EL (cell line): ENCODE measurements at places on chromosomes 11 and 22.

- DNase-seq, result peak; percentile 20
Observed at GRCh38 chr22:27668828-27669797, 132.4 kb downstream of the MN1 start.

GRCh38 chr22:31096657-31097279 lies 10.6 kb downstream of the SELENOM start:
- DNase-seq, result no peak

DNA sequence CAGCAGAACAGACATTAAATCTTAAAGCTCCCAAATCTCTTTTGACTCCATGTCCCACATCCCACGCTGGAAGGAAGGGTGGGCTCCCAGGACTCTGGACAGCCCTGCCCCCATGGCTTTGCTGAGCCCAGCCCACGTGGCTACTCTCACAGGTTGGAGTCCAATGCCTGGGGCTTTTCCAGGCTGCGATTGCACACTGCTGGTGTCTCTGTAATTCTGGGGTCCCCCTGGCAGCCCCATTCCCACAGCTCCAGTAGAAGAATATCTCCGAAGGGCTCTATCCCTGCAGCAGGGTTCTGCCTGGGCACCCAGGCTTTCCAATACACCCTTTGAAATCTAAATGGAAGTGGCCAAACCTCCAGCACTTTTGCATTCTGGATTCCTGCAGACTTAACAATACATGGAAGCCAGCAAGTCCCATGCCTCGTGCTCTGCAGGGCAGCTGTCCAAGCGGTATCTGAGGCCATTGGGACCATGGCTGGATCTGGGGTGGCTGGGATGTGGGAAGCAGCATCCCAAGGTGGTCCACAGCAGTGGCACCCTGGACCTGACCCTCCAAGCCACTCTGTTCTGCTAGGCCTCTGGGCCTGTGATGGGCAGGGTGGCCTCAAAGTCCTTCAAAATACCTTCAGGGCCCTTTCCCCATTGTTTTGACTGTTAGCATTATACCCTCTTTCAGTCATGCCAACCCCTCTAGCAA lies 47.9 kb upstream of the TH start:
- no peak for DNase-seq

GRCh38 chr11:5280582-5281102 lies 10.9 kb upstream of the HBE1 start:
- DNase-seq, result peak; percentile 100

- DNase-seq, result no peak
Observed at GRCh38 chr22:35400501-35400790, 506 bp downstream of the MCM5 start.

DNA sequence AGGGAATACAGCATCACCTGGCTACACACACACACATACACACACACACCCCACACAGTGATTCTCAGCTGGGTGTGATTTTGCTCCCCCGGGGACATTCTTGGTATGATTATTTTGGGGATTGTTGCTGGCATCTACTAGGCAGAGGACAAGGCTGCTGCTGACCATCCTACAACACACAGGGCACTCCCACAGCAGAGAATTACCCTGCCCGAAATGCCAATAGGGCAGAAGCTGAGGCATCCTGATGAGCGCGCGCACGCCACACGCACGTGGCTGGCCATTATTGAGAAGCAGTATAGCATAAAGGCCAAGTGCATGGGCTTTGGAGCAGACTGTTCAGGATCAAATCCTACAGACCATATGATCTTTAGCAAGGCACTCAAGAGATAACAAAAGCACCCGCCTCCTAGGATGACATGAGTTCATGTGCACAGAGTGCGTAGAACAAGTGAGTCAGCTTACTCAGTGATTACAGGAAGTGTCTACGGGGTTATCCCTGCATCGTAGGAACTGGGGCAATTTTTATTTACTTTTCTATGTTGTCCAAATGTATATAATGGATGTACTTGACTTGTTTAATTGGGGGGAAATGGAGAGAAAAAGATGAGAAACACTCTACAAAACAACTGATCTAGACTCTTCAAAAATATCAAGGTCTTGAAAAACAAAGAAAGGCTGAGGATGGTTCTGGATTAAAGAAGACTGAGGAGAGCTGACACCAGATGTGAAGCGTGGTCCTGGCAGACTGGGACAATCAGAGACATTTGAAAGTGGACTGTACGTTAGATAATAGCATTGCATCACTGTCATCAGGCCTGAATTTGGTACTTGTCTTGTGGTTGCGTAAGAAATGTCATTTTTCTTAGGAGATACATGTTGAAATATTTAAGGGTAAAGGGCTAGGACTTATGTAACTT lies 7.2 kb upstream of the EHD1 start:
- DNase-seq, result peak; percentile 68

DNA sequence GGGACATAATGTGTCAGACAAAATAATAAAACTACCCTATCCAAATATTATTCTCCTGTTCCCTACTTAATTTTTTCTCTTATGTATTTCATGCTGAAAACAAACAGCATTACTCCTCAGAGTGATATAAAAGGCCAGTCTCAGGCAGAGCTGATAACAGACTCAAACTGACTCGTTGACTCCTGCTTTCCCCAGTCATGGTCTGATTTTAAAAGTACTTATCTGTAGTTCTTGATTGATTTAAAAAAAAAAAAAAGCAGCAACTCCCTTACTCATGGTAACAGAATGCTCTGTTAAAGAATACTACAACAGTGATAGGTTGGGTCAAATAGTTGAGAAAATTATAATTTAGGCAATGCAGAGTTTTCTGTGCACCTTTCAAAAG lies 90.3 kb upstream of the BARX2 start:
- no peak for DNase-seq

DNA sequence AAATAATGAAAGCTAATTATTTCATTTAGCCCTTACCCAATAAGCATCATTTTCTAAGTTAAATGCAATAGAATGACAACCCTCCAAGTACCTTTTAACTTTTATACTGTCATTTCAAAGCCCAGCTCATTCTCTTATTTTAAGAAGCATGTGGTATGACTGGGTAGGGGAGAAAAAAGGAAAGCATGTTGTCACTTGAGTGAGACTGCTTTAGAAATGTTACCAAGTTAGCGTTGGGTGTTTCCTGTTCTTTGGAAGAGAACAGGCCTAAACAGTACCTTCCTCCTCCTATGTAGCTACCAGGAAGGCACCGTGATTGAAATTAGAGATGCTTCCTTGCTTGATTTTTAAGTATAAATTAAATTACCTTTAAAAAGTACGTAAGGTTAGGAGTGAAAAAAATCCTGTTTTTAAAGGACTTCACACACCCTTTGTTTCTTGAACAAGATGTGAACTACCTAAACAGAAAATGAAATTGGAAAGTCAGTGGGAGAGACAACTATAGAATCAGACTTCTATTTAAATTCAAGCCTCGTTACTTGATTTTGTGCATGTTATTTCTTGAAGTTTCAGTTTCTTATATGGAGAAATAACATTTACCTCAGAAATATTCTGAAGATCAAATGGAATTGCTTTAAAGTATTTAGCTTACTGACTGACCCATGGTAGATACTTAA lies 741 bp upstream of the CNTF start:
- DNase-seq, result no peak

GRCh38 chr11:45518833-45519535 lies 146.4 kb downstream of the CHST1 start:
- no peak for DNase-seq

DNA sequence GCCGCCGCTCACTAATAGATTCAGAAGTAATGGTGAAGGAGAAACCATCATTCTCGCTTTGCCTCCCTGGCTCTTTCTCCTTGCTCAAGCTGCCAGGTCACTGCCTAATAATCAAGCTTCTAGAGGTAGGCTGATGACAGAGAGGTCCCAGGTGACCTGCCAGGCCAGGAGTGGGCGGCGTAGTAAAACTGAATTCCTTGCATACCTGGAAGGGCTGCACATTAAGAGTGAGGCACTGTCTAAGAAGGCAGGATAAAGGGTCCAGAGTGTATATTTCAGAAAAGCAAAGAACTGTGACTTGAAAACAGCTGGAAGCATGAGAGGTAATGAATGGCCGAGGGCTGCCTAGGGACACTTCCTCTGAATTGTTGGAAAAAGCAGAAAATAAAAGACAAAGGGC lies 4.1 kb downstream of the SYT13 start:
- no peak for DNase-seq

- DNase-seq, result no peak
Observed at GRCh38 chr11:132286106-132286505, 915.7 kb downstream of the NTM start.

- no peak for DNase-seq
Observed at GRCh38 chr22:31308181-31308580, 15.9 kb upstream of the PIK3IP1 start.

DNA sequence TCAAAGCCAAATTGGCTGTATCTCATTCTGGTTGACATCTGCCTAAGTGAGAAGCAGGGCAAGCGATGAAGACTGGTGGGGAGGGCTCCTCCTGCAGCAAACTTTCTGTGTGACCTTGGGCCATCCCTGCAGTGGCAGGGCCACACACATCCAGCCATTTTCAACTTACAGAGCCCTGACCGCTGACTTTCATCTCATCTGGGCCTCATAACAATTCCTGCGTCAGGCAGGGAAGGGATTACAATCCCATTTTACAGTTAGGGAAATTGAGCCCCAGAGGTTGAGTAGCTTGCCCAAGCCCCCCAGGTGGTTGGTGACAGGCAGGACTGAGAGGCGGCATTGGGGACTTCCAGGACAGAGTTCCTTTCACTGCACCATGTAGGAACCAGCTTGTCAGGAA lies 21.9 kb downstream of the TPBGL start:
- no peak for DNase-seq

- no peak for DNase-seq
Observed at GRCh38 chr11:40170078-40170477, 1289.4 kb downstream of the LRRC4C start.

GRCh38 chr22:33302049-33302545 lies 243.9 kb upstream of the SYN3 start:
- peak; percentile 37 for DNase-seq

GRCh38 chr11:45300715-45301114 lies 14.6 kb upstream of the SYT13 start:
- no peak for DNase-seq

DNA sequence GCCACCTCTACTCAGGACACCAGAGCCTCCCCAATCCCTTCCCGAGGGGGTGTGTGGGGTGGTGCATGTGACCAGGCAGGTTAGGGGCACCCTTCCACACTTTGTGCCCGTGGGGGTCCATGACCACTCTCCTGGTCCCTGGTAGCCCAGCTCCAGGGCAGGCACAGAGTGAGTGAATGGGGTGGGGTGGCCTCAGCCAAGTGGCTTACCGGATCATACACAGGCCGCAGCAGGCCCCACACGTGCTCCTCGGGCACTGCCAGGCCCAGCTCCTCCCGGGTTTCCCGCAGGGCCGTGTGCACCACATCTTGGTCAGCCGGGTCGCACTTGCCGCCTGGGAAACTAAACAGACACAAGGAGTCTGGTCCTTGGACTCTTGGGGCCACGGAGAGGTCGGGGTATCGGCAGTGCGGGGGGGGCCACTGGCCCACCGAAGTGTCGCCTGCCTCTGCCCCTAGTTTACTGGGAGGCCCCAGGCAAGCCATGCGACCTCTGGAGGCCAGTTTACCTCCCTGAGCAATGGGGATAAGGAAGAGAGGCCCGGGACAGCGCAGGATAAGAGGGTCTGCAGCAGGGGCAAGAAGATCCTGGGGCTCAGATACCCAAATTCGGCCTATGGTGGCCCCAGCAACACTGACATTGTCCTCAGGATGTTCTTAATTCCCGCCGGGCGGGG lies 889 bp downstream of the NUDT8 start:
- no peak for DNase-seq

DNA sequence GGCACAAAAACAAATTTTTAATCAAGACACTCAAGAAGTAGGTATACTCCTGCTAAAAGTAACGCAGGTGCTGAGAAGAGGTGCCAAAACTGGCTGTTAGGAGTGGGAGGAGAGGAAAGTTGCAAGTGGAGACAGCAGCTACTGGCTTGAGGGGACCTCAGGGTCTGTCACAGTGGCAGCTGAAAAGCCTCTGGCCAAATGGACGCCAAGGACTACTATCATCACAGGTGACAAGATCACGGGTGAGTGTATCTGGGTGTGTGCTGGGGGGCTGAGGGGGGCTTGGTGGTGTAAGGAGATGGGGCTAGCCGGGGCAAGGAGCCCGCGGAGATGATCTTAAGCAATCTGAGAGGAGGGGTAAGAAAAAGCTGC lies 687 bp downstream of the ZNF202 start:
- DNase-seq, result peak; percentile 4

- DNase-seq, result no peak
Observed at GRCh38 chr11:19199048-19199447, 2.7 kb downstream of the CSRP3 start.
